Liver (tissue), 10 donors: ENCODE measurements at places on chromosomes 6 and 20.

DNA sequence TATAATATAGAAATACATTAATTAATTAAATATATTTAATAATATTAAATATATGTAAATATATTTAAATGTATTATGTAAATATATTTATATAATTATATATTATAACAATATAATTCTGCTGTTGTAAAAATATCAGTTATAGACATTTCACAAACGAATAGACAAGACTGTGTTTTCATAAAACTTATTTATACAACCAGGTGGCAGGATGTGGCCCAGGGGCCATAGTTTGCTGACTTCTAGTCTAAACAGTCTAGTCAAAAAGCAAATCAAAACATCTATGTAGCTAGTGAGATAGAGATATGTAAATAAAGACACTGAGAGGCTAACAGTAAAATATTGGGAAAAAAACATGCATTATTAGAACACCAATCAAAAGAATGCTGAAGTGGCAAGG lies 136.4 kb downstream of the TBXT start:
- DNase-seq, result no peak

- DNase-seq, result no peak
These were observed 6.7 kb upstream of the LCA5 start for GRCh38 chr6:79543886-79544285.

GRCh38 chr20:48338717-48339116 lies 489.1 kb downstream of the PREX1 start:
- DNase-seq, result no peak

DNA sequence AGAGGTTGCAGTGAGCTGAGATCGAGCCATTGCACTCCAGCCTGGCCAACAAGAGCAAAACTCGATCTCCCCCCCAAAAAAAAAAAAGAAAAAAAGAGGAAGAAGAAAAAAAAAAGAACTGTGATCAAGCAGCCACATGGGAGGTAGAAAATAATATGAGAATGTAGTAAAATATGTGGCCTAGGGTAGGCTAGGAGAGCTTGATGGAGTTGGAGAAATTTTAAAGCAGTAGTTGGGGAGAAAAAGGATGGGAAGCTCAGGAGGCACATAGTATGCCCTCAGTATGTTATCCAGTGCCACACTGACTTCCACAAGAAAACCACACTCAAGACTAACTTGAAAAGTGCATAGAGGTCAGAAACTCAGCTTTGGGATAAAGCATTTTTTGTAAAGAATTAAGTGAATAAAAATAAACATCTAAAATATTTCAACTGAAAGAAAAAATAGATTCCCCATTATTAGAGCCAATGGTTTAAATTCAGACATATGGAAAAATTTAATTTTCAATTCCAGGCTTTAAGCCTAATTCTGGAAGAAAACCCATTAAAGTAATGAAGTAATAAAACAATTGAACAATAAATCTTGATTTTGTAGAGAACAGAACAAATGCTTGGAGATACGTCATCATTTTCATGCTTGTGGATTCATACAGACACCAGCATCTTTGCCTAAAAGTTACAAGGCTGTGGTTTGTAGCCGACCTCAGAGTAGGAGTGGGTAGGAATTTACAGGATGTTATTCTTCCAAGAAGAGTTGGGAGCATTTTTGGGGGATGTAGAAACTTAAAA lies 34.7 kb downstream of the PLEKHG1 start:
- DNase-seq, result no peak

DNA sequence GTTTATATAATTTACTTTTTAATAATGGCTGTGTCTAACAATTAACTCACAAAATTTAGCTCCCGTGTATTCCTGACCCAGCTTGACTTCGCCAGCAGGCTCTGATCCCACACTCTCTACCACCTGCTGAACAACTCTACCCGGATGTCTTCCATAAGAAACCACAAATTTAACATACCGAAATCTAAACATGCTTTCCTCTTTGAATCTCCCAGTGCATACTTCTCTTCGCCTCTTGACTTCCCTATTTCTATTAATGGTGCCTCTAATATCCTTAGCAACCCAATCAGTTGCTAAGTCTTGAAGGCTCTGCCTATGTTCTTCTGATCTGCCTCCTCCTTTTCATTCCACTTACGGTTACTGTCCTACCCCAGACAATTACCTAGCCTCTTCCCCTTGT lies 4.6 kb upstream of the MYB start:
- no peak for DNase-seq

DNA sequence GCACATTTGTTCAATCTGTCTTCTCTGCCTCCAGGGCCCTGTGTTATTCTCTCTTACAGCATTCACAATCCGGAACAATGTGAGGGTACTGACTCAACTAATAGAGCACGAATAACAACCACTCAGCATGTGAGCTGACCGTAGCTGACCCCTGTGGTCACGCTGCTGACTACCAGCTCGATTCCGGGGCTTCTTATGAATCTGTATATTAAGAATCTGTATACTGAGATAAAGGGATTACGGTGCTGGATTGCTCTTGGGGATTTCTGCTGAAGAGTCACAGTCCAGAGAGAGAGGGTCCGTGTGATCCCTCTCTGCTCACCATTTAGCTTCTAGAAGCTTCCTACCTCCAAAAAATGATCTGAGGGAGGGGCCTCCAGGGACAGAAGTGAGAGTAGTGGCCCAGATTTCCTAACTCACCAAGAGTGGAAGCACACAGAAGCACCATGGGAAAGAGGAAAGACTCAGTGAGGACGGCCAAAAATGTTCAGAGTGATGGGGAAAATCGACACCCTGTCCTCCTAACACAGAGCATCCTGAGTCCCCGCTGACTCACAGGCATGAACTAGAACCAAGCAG lies 156.2 kb downstream of the THBS2 start:
- DNase-seq, result no peak

DNA sequence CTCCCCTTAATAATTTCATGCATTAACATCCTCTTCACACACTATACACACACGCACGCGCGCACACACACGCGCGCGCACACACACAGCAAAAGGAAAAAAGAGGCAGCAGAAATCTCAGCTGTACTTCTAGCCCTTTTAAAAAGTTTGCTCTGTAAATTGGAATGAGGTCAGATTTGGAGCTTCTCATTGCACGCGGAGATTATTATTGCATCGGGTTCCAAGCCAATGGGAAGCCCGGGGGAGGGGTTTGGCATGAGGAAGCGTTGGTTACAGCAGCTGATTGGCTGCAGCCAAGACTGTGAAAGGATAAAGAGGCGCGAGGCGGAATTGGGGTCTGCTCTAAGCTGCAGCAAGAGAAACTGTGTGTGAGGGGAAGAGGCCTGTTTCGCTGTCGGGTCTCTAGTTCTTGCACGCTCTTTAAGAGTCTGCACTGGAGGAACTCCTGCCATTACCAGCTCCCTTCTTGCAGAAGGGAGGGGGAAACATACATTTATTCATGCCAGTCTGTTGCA lies at the start of gene SOX4:
Gene SOX4 (plus strand): TSS at position 340 of the 515 bp plus-strand sequence. CDS start 784 bp downstream, outside the sequence.
- peak; percentile 83 for DNase-seq

DNA sequence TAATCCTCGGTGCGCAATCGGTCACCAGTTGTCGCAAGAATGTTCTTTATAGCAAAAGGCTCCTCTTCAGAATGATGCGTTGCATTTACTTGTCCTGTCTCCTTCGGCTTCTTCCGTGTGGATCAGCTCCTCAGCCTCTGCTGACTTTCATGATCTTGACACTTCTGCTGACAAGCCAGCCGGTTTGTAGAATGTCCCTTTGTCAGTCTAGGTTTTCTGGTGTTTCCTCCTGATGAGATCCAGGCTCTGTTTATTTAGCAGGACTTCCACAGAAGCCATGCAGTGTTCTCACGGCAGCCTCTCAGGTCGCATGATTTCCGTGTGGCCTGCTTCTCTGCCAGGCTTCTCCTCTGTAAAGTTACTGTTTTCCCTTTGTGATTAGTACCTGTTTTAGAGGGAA lies 66.9 kb downstream of the STX11 start:
- no peak for DNase-seq

DNA sequence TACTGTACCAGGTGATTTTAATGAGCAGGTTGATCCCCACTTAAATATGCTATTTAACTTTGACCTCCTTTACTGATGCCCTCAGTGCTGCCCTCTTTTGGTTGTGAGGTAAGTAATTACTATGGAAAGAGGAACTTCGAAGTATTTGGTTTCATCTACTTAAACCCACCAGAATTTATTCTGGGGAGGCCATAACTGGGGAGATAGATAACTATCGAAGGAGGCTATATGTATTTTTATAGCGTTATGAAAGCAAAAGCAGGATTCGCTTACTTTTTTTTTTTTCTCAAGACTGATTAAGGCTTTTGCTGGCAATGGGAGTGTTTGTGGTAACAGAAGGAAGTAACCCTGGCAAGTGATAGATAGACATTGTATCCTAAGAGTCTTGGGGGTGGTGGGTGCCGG lies 168.9 kb upstream of the CENPW start:
- DNase-seq, result no peak

- no peak for DNase-seq
These were observed 45.6 kb upstream of the BEND6 start for GRCh38 chr6:56909115-56909907.

GRCh38 chr20:370977-371754 lies 9.4 kb upstream of the TRIB3 start:
- DNase-seq, result no peak

- DNase-seq, result no peak
These were observed 300.3 kb upstream of the ID4 start for GRCh38 chr6:19536838-19537237.

DNA sequence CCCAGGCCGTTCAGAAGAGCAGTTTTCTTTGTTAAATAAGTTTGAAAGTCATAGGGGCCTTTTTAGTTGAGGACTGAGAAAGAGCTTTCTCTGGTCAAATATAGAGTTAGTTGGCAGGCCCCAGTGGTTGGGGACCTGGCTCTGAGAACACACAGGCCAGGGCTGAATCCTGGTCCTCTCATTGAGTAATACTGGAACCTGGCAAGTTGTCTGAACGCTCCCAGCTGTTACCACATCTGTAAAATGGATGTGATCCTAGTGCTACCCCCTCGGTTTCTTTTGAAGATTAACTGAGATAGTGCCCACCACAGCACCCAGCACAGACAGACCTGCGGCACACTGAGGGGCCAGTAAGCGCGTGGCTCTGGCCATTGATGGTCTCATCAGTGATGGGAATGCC lies 215.5 kb downstream of the ZDHHC14 start:
- no peak for DNase-seq

DNA sequence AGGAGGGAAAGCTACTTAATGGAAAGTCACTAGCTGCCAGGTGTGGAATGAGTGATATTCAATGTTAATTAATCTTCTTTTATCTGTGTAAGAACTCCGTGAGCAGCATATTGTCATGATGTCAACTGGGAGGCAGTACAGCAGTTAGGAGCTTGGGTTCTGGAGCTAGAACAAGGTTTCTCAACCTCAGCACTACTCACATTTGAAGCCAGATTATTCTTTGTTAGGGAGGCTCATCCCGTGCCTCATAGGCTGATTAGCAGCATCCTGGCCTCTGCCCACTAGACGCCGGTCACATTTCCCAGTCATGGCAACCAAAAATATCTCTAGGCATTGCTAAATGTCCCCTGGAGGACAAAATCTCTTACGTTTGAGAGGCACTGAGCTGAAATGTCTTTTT lies 41.2 kb downstream of the BCAS1 start:
- no peak for DNase-seq

GRCh38 chr20:53077373-53078205 lies 105.4 kb downstream of the TSHZ2 start:
- DNase-seq, result no peak

- no peak for DNase-seq
These were observed 15.5 kb downstream of the MRPS18A start for GRCh38 chr6:43671801-43672690.

GRCh38 chr6:144607998-144608735 lies 323.0 kb downstream of the UTRN start:
- no peak for DNase-seq

GRCh38 chr6:5351552-5352210 lies 90.4 kb downstream of the FARS2 start:
- no peak for DNase-seq

DNA sequence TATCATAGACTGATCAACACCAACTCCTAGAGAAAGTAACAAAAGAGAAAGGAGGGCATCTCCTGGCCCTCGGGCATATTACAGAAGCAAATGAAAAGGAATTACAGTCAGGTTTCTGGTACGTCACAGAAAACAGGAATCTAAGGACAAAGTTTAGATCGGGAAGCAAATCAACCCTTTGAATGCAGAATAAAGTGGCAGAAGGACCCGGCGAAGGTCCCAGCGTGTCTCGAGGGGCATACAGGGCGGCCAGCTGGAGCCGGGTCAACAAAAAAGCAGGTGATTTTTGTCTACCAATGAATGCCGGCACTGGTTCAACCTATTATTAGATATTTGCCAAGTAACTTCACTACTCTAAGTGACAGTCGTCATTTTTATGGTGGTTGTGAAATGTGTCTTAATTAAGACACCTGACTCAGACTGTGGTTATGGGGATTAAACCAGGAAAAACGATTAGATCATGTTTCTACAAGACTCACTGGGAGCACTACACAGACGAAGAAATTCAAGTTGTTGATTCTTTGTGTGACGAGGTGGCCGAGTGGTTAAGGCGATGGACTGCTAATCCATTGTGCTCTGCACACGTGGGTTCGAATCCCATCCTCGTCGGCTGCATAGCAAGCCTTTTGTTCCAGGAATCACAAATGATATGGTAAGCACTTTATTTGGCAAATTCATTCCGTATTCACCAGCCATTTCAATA lies 12.4 kb upstream of the ZSCAN9 start:
- DNase-seq, result peak; percentile 54

GRCh38 chr6:120576061-120576460 lies 758.2 kb downstream of the TBC1D32 start:
- no peak for DNase-seq

- DNase-seq, result no peak
These were observed 74.5 kb upstream of the AHI1 start for GRCh38 chr6:135572051-135572450.

GRCh38 chr20:50138120-50138478 lies 15.4 kb downstream of the PEDS1 start:
- DNase-seq, result no peak

GRCh38 chr6:158411998-158412397 lies 99.7 kb downstream of the TULP4 start:
- no peak for DNase-seq

DNA sequence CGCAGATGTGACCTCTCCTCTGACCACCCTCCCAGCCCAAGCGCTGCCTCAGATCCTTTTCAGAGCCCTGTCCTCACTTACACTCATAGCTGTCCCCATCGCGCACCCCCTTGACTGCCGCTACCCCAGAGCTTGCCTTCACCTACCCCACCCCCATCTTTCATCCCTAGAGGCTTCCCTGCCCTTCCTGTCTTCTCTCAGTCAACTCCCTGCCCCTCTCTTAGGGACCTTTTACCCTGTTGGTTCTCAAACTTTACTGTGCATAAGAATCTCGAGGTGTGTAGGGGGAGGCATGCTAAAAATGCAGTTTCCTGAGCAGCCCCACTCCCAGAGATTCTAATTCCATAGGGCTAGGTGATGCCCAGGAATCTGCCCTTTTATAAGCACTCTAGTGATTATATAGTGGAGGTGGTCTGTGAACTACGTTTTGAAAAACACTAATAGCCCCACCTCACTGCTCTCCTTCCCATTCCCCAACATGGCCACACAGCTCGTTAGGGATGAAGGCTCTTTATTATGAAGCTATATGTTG lies 725 bp downstream of the TM9SF4 start:
- DNase-seq, result no peak
